Activated CD8-positive, alpha-beta memory T cell treated with anti-CD3 and anti-CD28 coated beads, Interleukin-2, amount 10 ng/mL, durations not matched to agents 7 days and 5 days (primary cell): ENCODE measurements at places on chromosomes 11 and 22.

DNA sequence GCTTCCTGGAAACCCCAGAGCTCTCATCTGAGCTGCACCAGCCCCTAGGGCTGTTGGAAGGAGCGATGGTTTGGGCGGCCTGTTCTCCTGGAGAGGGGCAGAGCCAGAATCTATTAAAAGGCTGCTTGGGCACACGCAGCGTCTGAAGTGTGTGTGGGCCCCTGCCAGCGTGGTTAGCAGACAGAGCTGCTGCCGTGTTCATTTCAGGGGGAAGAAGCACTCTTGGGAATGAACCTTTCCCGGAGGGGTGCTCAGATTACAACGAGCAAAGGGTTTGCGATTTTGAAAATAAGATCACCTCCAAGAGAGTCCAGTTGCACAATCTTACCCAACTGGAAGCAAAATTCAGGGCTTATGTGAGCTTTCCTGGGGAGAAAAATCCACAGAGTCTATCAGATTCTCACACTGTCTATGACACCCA, 12.9 kb downstream of the ANO1 start:
- DNase-seq = no peak

- DNase-seq = no peak
Observed at GRCh38 chr11:116560589-116560988, 212.2 kb downstream of the BUD13 start.

GRCh38 chr22:37403267-37403960, 23.9 kb downstream of the ELFN2 start:
- no peak for DNase-seq

- DNase-seq = no peak
Observed at GRCh38 chr11:17010851-17011420, 3.3 kb downstream of the PLEKHA7 start.
